CD4-positive, alpha-beta memory T cell (primary cell): ENCODE measurements at places on chromosomes 7 and 10.

DNA sequence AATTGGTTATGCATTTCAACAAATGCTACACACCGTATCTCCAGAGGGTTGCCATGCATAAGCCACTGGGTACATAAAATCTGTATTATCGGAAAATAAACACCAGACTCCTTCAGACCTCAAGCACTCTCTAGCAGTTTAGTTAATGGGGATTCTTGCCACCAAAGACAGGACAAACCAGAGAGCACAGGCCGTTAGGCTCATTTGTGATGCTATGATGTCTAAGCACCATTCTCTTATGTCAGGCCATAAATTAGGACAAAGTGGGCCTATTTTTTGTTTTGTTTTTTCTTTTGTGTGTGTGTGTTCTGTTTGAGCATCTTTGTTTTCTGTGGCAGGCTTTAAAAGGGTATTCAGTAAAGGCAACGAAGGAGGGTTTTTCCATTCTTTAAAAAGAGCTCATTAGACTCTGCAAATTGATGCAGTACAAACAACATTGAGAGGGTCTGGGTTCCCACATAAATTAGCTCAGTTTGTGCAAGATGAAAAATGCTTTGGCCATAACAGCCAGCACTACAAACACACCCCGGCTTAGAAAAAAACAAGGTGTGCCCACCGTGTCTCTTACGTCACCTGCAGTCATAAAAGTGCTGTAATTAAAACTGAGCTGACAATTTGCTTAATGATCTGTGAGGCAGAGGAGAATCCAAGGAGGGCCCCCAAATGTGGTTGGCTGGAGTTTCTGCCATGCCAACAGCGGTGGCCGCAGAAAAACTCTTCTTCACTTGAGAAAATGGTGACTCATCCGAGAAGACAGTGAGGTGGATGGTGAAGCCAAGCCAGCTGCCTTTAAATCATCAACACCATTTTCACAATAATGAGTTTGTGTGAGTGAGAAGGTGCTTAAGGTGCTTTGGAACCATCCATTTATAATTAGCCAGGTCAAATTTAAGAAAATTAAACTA is 297.9 kb downstream of the GATA3 start:
- DNase-seq = no peak

DNA sequence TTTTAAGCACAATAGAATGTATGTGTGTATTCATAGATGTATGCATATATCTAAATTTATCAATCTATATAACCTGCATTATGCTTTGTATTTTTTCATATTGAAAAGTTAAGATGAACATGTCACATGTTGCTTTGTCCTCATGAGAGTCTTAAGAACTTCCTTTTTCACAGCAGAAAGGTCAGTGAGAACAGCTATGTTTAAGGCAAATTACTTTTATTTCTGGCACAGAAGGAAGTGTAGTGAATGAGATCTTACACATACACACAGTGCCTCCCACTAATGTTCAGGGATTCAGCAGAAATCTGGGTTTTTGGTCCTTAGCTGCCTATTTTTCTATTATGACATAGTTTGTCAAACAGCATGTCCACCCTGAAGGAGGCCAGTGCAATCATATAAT is 134.8 kb downstream of the TMEM26 start:
- DNase-seq = no peak

- DNase-seq = no peak
These were observed 81.0 kb upstream of the STK17A start for GRCh38 chr7:43501870-43502269.

DNA sequence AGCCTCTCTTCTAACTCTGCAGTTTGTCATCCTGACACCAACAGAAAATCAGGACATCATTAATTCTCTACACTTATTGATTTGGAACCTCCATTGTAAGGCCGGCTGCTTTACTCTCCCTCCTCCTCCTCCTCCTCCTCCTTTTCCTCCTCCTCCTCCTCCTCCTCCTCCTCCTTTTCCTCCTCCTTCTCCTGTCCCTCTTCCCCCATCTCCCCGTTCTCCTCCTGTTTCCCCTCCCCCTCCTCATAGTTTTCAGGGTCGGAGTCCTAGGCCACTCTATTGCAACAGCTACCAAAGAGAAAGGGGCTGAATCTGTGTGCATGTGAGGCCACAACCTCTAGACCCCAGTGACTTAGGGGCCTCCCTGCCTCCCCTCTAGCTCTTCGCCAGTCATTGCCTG is 136.1 kb downstream of the HECW1 start:
- no peak for DNase-seq

GRCh38 chr7:7002418-7003062 is 176.5 kb upstream of the CCZ1B start:
- DNase-seq = no peak

DNA sequence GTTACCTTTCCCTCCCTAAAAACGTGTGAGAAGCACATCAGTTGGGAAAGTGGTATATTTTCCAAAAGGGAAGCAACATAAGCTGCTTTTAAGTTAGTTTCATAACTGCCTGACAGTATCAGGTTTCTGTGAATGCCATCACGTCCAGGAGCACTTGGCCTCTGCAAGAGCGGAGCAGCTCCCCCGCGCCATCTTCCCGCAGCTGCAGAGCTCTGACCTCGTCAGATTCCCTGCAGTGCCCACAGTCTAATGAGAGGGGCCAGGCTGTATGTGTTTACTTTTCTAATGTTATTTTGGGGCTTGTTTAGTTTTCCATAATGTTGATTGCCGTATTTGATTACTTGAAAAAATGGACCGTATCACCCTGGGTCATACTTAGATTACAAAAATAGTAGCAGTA is 74.2 kb downstream of the MGMT start:
- DNase-seq = no peak

DNA sequence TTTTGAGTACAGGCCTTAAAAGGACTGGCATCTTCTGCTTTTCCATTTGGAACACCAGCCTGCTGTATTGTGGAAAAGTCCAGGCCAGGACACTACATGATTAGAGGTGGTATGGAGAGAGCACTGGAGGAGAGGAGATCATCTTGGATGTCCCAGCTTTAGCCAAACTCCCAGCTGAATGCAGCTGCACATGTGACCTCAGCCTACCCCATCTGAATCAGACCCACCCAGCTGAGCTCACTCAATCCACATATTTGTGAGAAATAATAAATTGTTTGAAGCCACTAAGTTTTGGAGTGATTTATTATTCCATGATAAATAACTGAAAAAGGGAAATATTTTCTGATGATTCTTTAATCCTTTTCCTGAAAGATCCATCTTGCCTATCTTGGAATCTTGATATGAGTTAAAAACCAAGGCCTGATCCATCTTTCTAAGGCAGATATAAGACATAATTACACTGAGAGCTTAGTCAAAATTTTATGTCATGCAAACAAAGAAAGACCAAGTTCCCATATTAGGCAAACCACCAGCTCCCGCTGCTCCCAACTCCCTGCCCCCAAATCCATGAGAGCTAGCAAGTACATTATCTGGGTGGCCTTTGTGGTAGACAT is 55.1 kb upstream of the TRIL start:
- no peak for DNase-seq

GRCh38 chr10:2980791-2981360 is 86.5 kb upstream of the PFKP start:
- DNase-seq = no peak

DNA sequence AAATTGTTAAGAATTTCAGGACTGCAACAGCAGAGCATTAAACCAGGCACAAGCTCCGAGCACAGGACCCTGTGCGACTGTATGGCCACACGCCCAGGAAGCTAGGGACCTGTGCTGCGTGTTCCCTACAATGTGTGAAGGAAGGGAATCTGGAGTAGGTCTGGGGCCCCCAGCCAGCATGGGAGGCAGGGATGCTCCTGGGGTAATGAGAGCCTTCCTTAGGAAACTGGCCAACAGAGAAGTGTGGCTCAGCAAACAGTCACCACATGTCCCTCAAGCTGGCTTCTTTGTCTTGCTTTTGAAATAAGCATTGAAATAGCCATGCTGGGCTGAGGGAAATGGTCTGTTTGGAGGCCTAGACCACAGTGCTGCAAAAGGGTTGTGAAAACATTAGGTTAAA is 8.2 kb downstream of the BLNK start:
- no peak for DNase-seq

DNA sequence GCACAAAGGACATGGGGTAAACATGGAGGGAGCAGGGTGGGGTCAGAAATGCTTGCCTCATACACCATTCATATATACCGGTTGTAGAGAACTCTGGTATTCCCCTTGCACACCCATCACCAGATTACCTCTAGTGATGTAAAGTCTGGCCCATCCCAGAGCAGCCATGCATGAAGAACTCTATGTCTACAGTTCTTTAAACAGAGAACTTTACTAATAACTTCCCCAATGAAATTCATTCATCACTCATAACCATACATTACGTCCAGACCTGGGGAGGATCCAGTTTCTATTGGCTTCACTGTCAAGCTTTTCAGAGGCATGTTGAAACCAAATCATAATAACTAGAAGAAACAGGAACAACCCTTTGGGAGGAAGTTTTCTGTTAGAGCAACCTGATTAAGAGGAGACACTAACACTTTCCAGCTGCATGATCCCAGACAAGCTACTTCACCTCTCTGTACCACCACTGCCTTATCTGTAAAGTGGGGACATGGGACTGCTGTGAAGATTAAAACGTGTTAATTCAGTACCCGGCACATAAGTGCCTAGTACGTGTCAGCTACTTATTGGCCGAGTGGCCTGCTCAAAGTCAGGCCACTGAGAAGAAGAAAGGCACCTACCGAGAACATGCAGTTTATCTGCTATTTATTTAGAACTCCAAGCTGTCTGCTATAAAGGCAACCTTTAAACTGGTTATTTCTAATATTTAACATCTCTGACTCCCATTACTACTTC is 59.7 kb downstream of the IGF2BP3 start:
- DNase-seq = no peak

DNA sequence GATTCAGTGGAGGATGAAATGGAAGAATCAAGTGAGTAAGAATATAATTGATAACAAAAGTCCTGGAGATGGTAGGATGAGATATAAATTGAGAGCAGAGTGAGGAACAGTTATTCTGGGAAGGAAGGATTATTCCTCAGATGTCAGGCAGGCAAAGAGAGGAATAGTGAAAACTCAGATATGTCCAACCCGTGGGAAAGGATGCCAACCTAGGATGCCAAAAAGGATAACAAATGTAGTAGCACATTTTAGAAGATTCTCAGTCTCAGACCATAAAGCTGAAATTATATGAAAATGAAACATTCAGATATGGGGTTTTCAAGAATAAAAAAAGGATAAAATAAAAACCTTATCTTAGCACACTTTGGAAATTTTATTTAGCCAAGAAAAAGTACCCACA is 131.1 kb downstream of the SEMA3C start:
- DNase-seq = no peak

GRCh38 chr7:42763137-42763551 is 148.7 kb downstream of the C7orf25 start:
- DNase-seq = no peak

DNA sequence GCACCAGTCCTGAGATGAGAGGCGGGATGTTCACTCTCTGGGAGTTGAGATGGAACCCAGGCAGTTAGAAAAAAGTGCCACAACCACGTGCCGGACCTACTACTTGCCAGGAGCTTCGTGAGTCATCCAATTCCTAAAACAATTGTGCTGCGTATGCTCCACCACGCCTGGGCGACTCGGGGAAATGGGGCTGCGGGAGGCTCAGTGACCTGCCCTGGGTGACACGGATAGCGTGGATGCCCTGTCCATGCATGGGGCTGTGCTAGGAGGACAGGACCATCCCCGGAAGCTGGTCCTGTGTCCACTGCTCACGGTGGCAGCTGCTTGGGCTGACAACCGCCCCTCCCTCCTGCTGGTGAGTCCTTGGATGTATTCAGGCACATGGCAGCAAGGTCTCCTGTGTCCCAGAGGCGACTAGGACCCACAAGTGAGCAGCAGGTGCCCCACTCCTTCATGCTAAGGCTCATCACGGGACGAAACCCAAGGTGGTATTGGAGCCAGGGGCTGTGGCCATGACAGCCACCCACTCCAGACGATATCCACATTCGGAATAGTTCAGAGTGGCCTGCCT is 90.4 kb downstream of the BMS1 start:
- DNase-seq = no peak

DNA sequence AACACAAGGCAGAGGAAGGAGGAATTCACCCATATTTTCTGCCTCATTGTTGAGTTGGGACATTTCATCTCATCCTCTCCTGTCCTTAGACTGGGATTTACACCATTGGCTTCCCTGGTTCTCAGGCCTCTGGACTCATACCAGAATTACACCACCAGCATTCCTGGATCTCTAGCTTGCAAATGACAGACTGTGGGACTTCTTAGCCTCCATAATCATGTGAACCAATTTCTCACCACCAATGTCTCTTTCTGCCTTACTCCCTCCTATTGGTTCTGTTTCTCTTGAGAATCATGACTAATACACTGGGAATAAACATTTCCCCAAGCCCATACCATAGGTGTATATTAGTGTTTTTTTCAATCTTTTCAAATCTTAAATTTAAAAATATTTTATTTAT is 2.9 kb upstream of the ZNF33A start:
- DNase-seq = no peak

DNA sequence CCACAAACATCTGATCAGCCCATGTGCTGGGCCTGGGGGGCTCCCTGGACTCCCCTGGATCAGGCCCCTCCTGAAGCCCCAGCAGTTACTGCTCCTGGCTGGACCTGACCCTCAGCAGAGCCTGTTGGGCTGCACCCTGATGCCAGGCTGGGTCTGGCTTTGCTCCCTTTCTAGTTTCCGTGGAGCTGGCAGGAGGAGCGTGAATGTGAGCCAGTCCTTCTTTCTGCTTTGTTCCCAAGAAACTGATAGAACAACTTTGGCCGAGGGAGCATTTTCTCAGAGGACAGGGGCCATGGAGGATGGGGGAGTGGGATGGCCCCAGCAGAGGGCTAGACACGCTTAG is 128.2 kb downstream of the NEURL1 start:
- DNase-seq = no peak

GRCh38 chr7:155869784-155870076 is 57.5 kb upstream of the SHH start:
- DNase-seq = no peak

- DNase-seq = no peak
These were observed 199.1 kb upstream of the PRKCQ start for GRCh38 chr10:6778992-6779701.

DNA sequence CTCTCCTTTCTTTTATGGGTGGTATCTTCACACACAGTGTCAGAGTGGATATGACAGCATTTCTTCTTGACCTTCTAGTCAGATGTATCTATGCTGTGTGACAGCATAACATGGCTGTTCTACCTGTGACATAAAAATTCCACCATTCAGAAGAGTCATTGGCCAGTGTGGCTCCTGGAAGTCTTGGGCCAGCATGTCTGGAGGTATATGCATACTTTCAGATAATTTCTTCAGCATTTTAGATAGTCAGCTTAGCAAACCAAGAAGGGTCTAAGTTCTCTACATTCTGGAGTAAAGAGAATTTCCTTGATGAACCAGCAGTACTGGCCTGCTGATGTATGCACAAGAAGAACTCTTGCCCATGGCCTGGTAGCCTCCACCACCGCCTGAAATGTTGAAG is 179.3 kb downstream of the BMPER start:
- DNase-seq = no peak

DNA sequence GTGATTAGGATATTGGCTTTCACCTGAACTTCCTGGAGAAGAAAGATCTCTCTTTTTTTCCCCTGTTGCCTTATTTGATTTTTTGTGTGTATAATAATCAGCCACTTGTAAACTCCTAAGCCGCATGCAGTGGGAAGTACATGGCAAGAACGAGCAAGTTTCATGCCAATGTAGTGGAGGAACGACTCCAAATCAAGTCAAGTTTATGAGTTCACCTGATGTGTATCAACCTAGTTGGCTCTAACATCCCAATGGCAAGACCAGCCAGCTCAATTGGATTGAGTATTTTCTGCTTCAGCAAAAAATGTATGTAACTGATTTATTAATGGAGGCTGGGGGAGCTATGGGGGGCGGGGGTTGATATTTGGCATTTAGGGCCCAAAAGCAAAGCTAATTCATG is 65.5 kb upstream of the LYZL1 start:
- no peak for DNase-seq
